ENCODE measurements at places on chromosomes 4 and X.

DNA sequence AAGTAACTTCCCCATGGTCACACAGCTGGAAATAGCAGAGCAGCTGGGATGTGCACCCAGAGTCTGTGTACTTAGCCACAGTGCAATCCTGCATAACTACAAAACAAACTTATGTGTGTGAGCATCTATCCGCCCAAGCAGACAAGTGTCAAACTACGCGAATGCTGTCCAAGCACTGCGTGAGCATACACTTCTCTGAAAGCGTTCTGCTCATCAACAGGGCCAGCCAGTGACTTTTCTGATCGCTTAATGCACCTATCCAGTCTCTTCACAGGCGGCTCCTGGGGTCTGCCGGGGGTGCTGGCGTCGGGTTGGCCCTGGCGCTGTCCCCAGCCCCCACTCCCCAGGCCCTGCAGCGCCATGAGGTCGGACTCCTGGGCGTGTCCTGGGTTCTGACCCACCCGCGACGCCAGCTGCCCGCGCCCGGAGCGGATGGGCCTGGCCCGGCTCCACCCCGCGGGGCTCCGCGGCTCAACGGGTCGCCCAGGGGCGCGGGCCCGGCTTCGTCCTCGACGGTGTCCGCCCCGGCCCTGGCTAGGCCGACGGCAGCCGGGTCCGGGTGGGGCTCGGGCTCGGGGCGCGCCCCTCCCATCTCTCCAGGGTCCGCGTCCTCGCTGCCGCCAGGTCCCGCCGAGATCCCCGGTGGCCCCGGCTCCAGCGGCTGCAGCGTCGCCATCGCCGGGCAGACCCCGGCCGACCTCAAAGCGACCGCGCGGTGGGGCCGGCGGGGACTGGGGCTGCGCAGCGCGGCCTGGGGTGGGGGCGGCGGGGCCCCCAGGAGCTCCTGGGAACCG, 1.3 kb upstream of the ZNF141 start:
- peak; percentile 36 for DNase-seq

GRCh38 chrX:137428221-137428661, 137.7 kb upstream of the ZIC3 start:
- DNase-seq = no peak

DNA sequence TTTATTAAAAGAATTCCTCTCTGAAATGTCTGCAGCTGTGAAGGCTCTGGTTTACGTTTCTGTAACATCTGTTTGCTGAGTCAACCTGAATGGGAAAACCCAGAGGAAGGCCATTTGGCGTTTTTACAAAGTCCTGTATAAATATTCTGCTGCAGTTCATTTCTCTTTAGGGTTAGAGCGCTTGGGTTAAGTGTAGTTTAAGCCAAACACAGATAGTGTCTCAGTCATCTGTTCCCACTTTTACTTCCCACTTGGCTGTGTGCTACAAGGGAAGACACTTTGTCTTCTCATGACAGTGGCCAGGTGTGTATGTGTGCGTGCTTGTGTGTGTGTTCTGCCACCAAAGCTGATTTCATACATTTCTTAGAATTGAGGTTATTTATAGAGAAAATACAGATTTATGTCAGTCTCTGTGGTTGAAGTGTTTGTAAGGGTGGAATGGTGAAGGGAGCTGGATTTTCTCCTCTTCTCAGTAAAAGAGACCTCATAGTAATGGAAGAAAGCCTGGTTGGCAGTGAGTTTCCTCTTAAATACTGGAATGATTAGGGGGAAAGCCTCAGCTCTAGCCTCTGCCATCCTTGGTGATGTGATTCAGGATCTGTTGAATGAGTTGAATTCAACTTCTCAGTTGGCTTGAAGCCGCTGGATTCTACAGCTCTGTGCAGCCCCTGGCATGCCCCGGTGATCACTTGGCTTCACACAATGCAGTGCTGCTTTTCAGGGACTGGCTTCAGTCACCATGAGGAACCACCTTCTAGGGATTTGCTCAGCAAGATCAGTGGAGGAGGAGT, 50.6 kb downstream of the JADE1 start:
- DNase-seq = no peak

GRCh38 chr4:58192217-58192616, 1082.0 kb upstream of the IGFBP7 start:
- no peak for DNase-seq

DNA sequence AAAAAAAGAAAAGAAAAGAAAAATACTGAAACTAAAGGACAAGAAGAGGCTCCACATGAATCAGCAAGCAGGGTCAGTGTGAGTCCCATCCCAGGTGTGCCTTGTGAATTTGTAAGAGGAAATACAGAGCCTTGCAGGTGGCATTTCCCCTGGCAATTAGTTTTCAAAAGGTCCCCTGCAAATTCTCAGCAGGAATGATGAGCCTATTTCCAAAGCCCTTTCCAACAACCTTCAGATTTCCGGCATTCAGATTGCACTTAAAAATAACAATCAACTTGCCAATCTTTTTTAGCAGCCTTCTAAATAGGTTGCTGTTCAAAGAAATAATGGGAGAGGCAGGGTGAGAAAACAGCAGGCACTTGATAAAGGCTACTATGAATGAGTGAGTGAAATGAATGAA, 66.4 kb upstream of the OR13H1 start:
- DNase-seq = no peak

- DNase-seq = no peak
Observed at GRCh38 chr4:142367418-142368180, 478.5 kb downstream of the INPP4B start.

- no peak for DNase-seq
Observed at GRCh38 chrX:33207056-33207455, 4.3 kb downstream of the DMD start.

DNA sequence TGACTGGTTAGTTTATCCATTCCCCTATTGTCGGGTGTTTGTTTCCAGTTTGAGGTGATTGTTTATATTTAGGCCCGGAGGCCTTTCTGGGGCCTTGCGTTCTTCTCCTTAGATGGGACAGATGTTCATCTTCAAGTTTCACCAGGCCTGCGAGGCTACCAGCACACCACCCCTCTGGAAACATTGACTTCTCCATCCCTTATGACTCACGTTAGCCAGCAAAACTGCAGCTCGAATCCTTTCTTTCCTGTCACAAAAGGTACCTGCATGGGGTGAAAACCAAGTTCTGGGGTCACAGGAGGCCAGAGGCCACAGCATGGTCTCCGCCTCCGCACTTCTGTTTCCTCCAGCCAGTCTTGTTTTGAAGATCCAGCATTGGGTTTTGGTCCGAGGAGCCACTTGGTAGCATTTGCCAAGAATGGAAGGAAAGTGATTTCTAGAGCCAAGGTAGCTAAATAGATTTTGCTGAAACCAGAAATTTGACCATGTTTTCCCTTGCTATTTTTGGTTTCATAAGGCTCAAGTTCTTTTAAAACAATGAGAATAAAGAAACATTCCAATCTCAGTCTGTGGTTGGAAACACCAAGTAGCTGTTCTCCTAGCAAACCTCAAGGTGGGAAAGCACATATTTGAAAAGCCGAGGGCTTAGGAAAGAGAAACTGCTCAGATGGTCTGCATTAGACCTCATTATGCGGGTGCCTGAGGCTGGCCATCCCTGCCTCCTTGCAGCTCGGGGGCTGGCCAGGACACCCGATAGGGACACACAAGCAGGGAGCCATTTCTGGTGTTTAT, 5.6 kb downstream of the NYX start:
- DNase-seq = no peak

GRCh38 chrX:149572743-149573142, 14.5 kb downstream of the MAGEA9B start:
- DNase-seq = no peak

DNA sequence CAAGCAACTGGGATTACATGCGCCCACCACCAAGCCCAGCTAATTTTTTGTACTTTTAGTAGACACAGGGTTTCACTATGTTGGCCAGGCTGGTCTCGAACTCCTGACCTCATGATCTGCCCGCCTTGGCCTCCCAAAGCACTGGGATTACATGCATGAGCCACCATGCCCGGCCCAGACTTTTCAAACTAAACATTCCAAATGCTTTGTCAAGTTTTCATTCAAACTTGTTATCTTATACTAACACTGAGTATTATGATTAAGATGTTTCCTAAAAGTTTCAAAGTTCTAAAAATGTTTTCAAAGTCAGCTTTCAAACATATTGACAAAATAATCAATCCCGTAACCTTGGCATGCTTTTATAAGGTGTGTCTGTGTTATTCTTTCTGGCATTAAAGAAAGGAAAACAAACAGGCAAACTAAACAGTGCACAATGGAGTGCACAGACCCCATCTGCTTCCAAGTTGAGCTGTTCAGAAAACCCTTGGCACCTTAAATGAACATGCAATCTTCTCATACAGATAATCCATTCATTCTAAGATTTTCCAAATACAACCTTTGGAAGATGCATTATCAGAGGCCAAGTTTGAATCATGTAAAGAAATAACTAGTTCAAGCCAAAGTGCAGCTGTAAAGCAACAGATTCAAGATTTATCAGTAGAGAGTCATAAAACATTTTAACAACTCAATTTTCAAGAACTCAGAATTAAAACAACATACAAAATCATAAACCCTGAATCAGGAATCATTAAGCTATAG, 49.1 kb downstream of the ABCG2 start:
- no peak for DNase-seq

DNA sequence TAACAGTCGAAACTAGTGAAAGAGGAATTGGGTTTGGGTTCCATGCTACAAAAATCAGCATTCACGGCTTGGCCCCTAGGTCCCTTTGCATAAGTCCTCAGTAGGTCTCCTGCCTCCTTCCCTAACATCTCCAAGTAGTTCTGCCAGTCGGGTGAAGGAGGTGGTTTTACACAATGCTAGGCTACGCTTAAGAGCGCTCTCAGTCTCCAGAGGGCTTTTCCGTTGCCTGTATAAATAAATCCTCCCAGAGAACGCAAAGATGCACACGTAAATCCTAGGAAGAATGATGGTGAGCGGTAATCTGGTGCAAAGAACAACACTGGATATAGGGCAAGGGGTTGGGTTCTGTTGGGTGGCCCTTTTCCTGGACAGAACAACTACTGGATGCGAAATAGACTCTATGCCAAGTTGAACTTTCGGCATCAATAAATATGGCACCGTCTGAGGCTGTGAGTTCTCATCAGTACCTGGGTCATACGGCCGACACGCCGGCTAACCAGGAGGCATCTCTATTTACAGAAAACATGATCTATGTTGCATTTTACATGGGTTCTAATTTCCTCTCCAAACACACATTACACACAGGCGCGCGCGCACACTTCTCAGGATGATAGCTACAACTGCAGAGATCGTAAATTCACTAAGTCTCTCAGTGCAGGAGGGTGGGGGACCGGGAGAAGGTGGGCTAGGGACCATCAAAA, 1.3 kb downstream of the CAMK2D start:
- no peak for DNase-seq

DNA sequence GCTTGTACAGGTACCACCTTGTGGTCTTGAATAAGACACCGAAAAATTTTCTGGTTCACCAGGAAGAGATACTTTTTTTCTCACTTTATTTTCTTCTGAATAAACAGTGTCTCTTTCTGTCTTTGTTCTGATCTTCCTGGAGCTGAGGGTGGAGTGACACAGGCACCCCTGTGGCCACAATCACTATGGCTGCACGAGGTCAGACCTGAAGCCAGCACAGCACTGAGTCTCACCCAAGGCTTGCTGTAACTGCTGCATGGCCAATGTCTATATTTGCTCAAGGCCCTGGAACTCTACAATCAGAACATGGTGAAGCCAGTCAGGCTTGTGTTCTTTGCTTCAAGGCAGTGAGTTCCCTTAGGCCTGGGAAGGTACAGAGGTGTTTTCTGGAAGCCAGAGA, 87.2 kb downstream of the GPR174 start:
- no peak for DNase-seq

- peak; percentile 4 for DNase-seq
Observed at GRCh38 chr4:127400731-127401346, 231.9 kb upstream of the INTU start.

- no peak for DNase-seq
Observed at GRCh38 chr4:152307669-152308068, 228.2 kb downstream of the FBXW7 start.

DNA sequence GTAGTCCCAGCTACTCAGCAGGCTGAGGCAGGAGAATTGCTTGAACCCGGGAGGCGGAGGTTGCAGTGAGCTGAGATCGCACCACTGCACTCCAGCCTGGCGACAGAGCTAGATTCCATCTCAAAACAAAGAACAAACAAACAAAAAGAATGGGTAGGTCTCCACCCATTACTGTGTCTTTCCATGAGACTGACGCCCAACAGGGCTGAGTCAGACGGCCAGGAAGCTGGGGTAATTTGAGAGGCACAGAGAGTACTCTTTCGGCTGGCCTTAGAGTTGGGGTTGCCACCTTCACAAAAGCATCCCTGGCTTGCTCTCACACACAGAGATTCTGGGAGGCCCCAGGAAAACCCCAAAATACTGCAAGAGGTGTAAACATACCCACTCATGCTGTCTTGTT, 72.0 kb upstream of the DHRSX start:
- no peak for DNase-seq

DNA sequence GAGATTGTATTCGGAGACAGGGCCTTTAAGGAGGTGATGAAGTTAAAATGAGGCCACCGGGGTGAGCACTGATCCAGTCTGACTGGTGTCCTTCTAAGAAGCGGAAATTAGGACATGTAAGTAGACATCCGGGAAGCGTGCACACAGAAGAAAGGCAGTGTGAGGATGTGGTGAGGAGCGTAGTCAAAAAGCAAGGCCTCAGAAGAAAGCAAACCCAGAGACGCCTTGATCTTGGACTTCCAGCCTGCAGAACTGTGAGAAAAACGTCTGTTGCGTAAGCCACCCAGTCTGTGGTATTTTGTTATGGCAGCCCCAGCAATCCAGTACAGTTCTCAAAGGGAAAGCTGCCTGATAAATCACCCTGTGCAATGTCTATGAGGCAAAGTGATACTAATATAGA, 153.5 kb downstream of the KCNIP4 start:
- DNase-seq = no peak

DNA sequence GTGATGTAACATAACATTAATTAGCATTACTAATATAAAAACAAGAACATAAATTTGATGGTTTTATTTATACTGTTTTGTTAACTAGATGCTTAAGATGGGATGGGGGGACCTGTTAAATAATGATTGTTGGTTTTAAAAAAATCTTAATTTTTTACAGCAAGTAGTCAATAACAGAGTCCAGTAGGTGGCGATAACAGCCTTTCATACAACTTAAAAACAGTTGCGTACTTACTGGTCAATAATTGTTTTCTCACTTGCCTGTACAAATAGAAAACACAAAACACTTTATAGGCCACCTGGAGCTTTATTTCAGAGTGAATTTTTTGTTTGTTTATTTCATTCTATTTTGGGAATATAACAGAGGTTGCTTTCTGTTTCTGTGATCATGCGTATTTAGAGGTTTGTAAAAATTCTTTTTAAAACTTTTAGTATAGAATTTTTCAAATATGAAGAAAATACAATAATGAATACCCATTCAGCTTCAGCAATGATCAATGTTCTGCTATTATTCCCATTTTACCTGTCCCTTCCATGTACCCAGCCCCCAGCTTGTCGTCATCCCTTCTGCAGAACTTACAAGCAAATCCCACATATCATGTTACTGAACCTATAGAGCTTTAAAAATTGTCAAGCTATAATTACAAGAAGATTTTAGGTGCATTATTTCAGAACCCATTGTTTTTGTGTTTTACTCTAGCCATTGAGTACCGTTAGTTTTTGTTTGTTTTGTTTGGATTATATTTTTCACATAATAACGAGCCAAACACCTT, 97.1 kb downstream of the MRPL1 start:
- DNase-seq = peak; percentile 14

- no peak for DNase-seq
Observed at GRCh38 chr4:10096978-10097335, 19.6 kb downstream of the WDR1 start.
